ENCODE measurements at places on chromosomes 16 and 17. TPM values are rescaled to one million over a fixed set of nuclear protein-coding genes. Genes with fewer than 3 reads are reported as not detected.

RNU2-1 gene
- not detected for total RNA-seq

TRPV3 gene
- total RNA-seq: 2.8 TPM

SLC16A13 gene
- total RNA-seq: 0.71 TPM

TCAP gene
- total RNA-seq: 5,284 TPM

TGFB1I1 gene
- 84.7 TPM for total RNA-seq

CCL7 gene
- total RNA-seq: not detected

ZNF629 gene
- total RNA-seq: 21.2 TPM

SMPD3 gene
- total RNA-seq: 3.0 TPM

NAT9 gene
- 16.2 TPM for total RNA-seq

TEX14 gene
- total RNA-seq: not detected

HSD17B2 gene
- total RNA-seq: not detected

SPPL2C gene
- total RNA-seq: not detected

TTYH2 gene
- 18.2 TPM for total RNA-seq

TEKT1 gene
- total RNA-seq: not detected

LIMD2 gene
- total RNA-seq: 5.6 TPM

CCL1 gene
- total RNA-seq: not detected

UQCRC2 gene
- total RNA-seq: 249 TPM

MYH2 gene
- total RNA-seq: not detected

ST3GAL2 gene
- 16.9 TPM for total RNA-seq

EVI2A gene
- 2.1 TPM for total RNA-seq

CHST4 gene
- total RNA-seq: not detected

MPV17L gene
- total RNA-seq: 7.2 TPM

GNPTG gene
- total RNA-seq: 46.7 TPM

CX3CL1 gene
- 17.8 TPM for total RNA-seq

ZPBP2 gene
- not detected for total RNA-seq

SLC22A31 gene
- total RNA-seq: not detected

ITGA2B gene
- total RNA-seq: 2.6 TPM

RDM1 gene
- total RNA-seq: not detected

SDR42E2 gene
- not detected for total RNA-seq

EVPLL gene
- not detected for total RNA-seq

KREMEN2 gene
- not detected for total RNA-seq

TEN1 gene
- 8.8 TPM for total RNA-seq

WNK4 gene
- 0.08 TPM for total RNA-seq

KRT9 gene
- not detected for total RNA-seq

KRTAP3-2 gene
- total RNA-seq: not detected

SPNS3 gene
- not detected for total RNA-seq

KRT20 gene
- total RNA-seq: not detected

TNK1 gene
- total RNA-seq: 4.8 TPM

CFAP97D1 gene
- not detected for total RNA-seq

DNAAF8 gene
- 0.39 TPM for total RNA-seq
